EH (cell line): ENCODE measurements at places on chromosomes 16 and 17.
A peak's percentile ranks its signal among the peaks of the same experiment; 100 is the strongest.

DNA sequence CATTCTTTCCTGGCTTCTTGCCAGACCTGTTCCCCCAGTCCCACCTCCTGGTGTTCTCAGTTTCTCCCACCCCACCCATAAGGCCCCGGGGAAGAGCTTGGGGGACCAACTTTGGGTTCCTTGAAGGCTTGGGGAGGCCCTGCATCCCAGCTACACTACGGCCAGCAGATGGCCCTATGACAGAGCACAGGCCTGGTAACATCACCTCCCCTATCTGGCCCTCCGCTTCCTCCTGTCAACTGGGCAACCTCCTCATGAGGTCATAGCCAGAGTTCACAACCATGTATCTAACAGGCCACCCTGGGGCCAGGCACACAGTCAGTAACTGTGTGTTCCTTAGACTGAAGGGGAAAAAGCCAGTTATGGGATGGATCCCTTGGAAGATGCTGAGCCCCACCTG lies 31.4 kb downstream of the MYO15A start:
- DNase-seq: peak; percentile 29

GRCh38 chr16:87601401-87601981 lies 817 bp upstream of the JPH3 start:
- no peak for DNase-seq

DNA sequence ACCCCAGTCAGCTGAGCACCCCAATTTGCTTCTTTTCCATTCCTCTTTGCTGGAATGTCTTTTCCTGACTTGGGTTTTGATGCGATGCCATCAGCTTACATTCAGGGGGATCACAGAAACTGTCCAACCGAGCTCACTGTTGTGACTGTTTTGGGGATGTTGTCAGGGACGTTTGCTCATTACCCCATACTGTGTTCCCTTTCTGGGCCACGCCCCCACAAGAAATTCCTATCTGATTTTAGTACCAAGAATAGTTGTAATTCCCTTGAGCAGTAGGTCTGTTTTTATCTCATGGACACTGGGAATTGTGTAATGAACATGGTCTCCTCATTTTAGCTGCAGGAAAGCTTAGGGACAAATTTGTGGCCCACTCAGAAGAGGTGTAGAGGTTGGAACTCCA lies 2.6 kb upstream of the NTN1 start:
- DNase-seq: peak; percentile 5

GRCh38 chr17:50027881-50028735 lies 27.8 kb upstream of the ITGA3 start:
- DNase-seq: peak; percentile 80

DNA sequence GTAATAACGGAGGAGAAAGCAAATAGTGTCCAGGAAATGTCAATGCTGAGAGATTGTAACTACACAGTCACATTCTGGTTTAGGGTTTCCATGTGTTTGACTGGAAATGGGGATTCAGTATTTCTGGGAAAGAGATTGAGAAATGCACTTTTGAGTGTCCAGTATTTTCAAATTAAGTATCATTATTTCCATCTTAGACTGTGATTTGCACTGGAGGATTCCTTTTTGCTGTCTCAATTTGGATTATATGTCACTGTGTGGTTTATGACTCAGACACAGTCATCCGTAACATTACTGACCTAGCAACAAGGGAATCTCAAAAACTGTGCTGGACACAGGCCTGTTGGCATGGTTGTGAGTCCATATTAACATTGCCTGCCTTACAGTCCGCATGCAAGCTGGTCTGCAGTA lies 681.4 kb downstream of the CDH11 start:
- peak; percentile 98 for DNase-seq

GRCh38 chr16:73354434-73354833 lies 306.5 kb upstream of the ZFHX3 start:
- DNase-seq: no peak

DNA sequence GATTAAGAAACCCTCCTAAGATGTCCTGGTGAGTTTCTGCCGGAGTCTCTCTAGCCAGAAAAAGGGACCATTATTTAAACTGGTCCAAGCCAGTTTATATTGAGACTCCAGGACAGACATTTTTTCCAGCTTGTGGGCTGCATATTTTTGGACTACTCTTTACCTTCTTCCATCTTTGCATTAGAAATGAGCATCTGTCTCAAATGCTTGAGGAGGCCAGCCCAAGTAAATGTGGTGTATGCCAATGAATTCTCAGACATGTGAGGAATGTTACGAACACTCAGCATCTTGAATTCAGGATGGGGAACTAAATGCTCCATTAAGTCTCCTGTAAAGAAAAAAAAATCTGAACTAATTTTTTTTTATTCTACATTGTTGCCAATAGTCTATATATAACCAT lies 18.4 kb downstream of the TUBD1 start:
- no peak for DNase-seq

- no peak for DNase-seq
These were observed 8.8 kb downstream of the SPIRE2 start for GRCh38 chr16:89837014-89837546.
